ENCODE measurements at places on chromosomes 1 and 21. TPM values are rescaled to one million over a fixed set of nuclear protein-coding genes. Genes with fewer than 3 reads are reported as not detected.

DNA sequence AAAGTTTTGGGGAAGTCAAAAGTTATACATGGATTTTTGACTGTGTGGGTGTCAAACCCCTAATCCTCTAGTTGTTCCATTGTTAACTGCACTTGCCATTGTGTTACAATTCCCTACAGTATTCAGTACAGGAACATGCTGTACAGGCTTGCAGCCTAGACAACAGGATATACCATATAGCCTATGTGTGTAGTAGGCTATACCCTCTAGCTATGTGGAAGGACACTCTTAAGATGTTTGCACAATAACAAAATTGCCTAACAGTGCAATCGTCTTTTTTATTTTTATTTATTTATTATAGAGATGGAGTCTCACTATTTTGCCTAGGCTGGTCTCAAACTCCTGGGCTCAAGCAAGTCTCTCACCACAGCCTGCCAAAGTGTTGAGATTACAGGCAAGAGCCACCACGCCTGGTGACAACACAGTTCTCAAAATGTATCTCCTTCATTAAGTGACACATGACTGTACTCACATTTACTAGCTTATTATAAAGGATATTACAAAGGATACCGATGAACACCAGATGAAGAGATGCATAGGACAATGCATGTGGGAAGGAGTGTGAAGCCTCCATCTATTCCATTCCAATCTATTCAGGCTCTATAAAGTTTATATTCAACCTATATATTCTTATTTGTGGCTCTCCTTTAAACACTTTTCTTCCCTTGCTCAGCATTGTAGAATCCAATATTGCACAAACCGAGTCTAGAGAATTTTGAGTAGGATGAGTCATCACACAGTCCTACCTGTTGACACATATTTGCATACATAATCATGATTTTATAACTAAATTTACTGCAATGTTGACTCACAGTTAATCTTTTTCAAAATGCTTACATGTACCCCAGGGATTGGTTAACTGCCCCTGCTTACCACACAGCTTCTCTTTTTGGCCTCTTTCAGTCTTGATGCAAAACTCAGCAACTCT lies 28.4 kb upstream of the CEP350 start:
- no peak overlapping the region for H3K27ac ChIP-seq
- H3K36me3 ChIP-seq, result no peaks in the 10 kb centered on the region

- H3K36me3 ChIP-seq, result no peaks in the 10 kb centered on the region
- H3K4me1 ChIP-seq, result no peaks in the 10 kb centered on the region
- no peak overlapping the region for H3K27ac ChIP-seq
- H3K4me3 ChIP-seq, result no peak overlapping the region
These were observed 67.5 kb upstream of the ACTRT2 start for GRCh38 chr1:2953688-2954285.

DNA sequence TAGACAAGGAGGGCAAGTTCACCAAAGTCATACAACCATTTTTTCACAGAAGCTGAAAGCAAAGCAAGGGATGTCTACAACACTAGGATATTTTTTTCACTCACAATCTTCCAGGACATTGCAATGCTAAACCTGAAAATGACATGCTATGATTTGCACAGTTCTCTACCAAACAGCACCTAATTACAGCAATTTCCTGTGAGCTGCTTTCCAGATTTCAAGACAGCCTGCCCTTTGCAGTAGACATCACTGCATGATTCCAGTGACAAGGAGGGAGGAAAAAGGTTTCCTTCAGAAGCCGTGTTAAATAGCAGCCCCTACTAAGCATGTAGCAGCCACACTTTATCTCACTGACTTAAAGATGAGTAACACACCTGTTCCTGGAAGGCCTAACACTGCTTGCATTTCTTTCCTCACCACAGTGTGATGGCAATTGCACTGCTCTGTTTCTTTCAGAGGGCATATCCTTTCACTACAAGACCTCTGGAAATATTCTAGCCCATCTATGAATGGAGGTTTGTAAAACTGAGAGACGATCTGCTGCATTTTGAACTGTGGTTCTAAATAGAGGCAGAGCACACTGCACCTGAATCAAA lies 97.1 kb downstream of the DUSP10 start:
- no peak for DNase-seq
- H3K36me3 ChIP-seq, result no peaks in the 10 kb centered on the region
- H3K4me3 ChIP-seq, result no peak overlapping the region
- no peaks in the 10 kb centered on the region for H3K27me3 ChIP-seq
- H3K4me1 ChIP-seq, result no peaks in the 10 kb centered on the region

- H3K4me3 ChIP-seq, result no peak within 1 kb of the TSS
- peaks cover 68% of the 10 kb centered on the region for H3K4me1 ChIP-seq
These were observed at the start of gene S100A5 for GRCh38 chr1:153540394-153541361. S100A5 (minus strand) TSS chr1:153540934; CDS start chr1:153540191, 743 bp downstream.

DNA sequence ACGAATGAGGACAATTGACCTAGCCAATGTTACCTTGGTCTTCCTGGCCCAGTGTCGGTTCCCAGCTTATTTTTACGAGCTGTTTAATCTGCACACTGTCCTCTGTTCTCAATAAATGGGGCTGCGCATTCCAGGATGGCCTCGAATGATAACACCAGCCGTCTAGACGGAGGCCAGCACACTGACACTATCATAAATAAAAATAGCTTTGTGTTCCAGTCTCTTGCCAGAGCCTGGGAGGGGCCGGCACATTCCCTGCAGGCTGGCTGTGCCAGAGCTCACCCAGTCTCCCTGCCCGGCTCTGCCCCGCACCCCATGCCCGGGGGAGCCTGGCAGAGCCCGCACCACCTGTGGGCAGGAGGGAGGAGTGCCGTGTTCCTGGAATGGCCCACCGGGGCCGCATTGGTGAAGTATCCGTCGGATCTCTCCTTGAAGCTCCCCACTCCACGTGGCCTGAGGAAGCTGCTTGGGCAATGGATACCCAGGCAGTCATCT lies 92.1 kb downstream of the SPSB1 start:
- DNase-seq, result no peak
- no peak overlapping the region for H3K4me3 ChIP-seq
- no peaks in the 10 kb centered on the region for H3K27me3 ChIP-seq
- H3K27ac ChIP-seq, result no peak overlapping the region

- H3K36me3 ChIP-seq, result no peaks in the 10 kb centered on the region
- no peaks in the 10 kb centered on the region for H3K27me3 ChIP-seq
- no peaks in the 10 kb centered on the region for H3K4me1 ChIP-seq
These were observed 147.2 kb upstream of the DPYD start for GRCh38 chr1:98068016-98068415.

- no peaks in the 10 kb centered on the region for H3K27me3 ChIP-seq
- peaks cover 30% of the 10 kb centered on the region for H3K4me1 ChIP-seq
- H3K36me3 ChIP-seq, result no peaks in the 10 kb centered on the region
- peak overlapping the region; percentile 92 for H3K27ac ChIP-seq
These were observed 2.5 kb upstream of the DUSP23 start for GRCh38 chr1:159778266-159778665.

DNA sequence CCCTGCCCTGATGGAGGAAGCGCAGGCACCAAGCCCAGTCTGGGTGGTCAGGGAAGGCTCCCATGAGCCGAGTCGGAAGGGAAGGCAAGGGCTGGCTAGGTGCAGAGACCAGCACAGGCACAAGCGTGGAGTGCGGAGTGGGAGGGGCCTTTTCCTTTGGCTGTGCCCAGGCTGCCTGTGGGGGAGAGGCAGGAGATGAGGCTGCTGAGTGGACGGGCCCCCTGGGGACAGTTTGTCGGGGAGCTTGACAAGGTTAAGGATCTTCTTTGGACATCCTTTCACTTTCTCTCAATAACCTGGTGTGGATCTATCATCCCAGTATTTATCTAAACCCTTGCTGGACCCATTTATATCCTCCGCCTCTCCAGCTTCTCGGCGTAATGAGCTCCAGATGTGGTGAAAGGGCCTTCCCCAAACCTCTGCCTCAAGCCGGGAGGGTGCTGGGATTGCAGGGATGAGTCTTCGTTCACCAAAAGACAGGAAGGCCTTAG lies 42.9 kb downstream of the EPHB2 start:
- H3K4me1 ChIP-seq, result peaks cover 21% of the 10 kb centered on the region
- DNase-seq, result no peak
- H3K27me3 ChIP-seq, result peaks cover 8% of the 10 kb centered on the region
- no peak overlapping the region for H3K27ac ChIP-seq
- no peak overlapping the region for H3K4me3 ChIP-seq
- H3K36me3 ChIP-seq, result no peaks in the 10 kb centered on the region

- no peaks in the 10 kb centered on the region for H3K27me3 ChIP-seq
- no peaks in the 10 kb centered on the region for H3K36me3 ChIP-seq
- H3K4me1 ChIP-seq, result peaks cover 75% of the 10 kb centered on the region
- no peak overlapping the region for H3K4me3 ChIP-seq
These were observed 177.8 kb downstream of the PSMG1 start for GRCh38 chr21:39005502-39005787.

DNA sequence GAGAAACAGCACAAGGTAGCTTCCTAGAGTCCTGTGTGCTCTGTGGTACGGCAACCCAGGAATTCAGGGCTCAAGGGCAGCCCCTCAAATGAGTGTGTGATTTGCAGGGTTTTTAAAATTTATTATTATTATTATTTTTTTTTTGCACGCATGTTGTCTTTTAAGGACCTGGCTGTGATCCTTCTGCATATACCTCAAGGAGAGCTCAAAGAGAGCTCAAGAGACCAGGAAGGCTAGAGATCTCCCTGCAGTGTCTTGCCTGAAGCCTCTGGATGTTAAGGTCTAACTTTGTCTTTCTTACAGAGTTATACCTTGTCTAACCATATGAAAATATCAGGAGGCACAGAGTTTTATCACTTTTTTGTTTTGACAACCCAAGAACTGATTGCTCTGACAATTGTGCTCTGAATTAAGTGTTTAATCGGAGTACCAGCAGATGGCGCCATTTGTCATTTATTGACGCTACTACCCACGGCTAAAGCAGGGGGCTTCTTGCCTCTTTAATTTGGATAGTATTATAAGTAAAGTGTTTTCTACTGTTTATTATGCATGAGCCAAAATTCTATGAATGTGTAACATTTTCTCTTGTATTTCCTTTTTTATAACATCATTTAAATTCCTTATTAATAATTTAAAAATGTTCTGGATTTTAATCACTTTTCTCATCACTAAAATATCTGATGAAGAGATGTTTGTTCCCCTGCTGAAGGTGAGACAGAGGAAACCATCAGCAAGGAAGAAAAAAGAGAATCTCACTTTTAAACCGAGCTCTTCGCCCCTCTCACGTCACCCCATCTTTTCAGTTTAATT lies 35.8 kb upstream of the LMO4 start:
- no peaks in the 10 kb centered on the region for H3K36me3 ChIP-seq
- no peak overlapping the region for H3K4me3 ChIP-seq
- H3K27me3 ChIP-seq, result no peaks in the 10 kb centered on the region
- H3K4me1 ChIP-seq, result no peaks in the 10 kb centered on the region

GRCh38 chr1:211625040-211625439 lies 46.1 kb upstream of the SLC30A1 start:
- peak; percentile 58 for DNase-seq
- no peaks in the 10 kb centered on the region for H3K36me3 ChIP-seq
- no peak overlapping the region for H3K4me3 ChIP-seq
- H3K27ac ChIP-seq, result no peak overlapping the region
- H3K27me3 ChIP-seq, result no peaks in the 10 kb centered on the region

GRCh38 chr1:32357614-32358013 lies 4.7 kb downstream of the FAM229A start:
- no peaks in the 10 kb centered on the region for H3K36me3 ChIP-seq
- no peak for DNase-seq
- peaks cover 27% of the 10 kb centered on the region for H3K4me1 ChIP-seq
- no peak overlapping the region for H3K4me3 ChIP-seq
- H3K27ac ChIP-seq, result no peak overlapping the region

DNA sequence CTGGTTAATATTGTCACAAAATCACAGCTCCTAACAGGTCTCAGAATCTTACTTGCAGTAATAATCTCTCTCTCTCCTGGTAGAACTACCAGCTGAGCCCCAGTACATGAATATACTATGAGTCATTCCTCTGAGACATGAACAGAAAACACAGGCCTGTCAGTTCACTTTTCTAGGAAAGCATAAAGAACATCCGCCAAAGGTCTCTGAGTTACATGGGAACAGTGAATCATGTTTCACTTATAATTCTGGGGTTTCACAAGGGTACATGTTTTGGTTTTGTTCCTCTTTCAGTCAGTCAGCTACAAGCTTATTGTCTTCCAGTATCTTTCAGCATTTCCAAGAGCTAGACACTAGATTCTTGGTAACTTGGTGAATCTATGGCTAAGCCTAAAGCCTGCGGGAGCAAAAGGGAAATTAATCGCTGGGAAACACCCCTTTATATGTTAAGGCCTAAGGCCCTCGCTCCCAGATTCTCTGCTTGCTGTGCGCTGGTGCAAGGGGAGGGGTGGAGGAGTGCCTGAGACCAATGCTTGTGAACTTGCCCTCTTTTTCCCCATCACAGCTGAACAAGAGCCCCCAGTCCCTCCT lies 31.7 kb downstream of the IFNGR2 start:
- peak overlapping the region; percentile 57 for H3K27ac ChIP-seq
- peaks cover 95% of the 10 kb centered on the region for H3K36me3 ChIP-seq
- DNase-seq, result peak; percentile 24
- H3K4me3 ChIP-seq, result no peak overlapping the region

- no peak for DNase-seq
- no peak overlapping the region for H3K27ac ChIP-seq
These were observed 45.4 kb downstream of the NPHS2 start for GRCh38 chr1:179530352-179530751.

- no peak for DNase-seq
- H3K27ac ChIP-seq, result no peak overlapping the region
- H3K27me3 ChIP-seq, result no peaks in the 10 kb centered on the region
- H3K4me3 ChIP-seq, result no peak overlapping the region
These were observed 13.1 kb downstream of the PTPN22 start for GRCh38 chr1:113858418-113858817.

GRCh38 chr1:29744684-29745490 lies 508.6 kb downstream of the PTPRU start:
- no peaks in the 10 kb centered on the region for H3K36me3 ChIP-seq
- H3K4me1 ChIP-seq, result no peaks in the 10 kb centered on the region
- peaks cover 6% of the 10 kb centered on the region for H3K27me3 ChIP-seq
- H3K27ac ChIP-seq, result no peak overlapping the region

DNA sequence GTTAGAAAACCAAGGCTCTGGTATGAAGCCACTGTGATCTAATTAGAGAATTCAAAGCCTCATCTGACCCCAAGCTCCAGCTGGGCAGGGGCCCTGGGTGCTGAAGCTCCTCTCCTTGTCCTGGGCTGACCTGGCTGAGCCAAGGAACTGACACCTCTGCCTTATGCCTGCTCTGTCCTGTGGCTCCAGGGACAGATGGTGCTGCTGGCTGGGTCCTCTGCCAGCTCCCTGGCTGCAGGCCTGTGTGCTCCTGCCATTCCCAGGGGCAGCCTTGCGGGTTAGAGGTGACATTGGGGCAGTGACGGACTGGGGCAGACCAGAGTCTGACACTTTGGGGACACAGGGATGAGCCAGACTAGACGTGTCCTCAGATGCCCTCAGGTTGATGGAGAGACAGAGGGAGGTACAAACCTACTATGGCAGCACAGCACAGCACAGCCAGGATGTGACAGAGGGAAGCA lies 11.8 kb downstream of the ACOT11 start:
- no peak overlapping the region for H3K27ac ChIP-seq
- H3K4me3 ChIP-seq, result no peak overlapping the region
- H3K4me1 ChIP-seq, result no peaks in the 10 kb centered on the region
- DNase-seq, result no peak
- no peaks in the 10 kb centered on the region for H3K27me3 ChIP-seq

HSD3B2 gene
- total RNA-seq, result not detected

SPRR1B gene
- not detected for total RNA-seq

FMN2 gene
- total RNA-seq, result 1.1 TPM

ESRRG gene
- 1.9 TPM for total RNA-seq

GJB3 gene
- 0.80 TPM for total RNA-seq

RGS8 gene
- total RNA-seq, result not detected

REN gene
- total RNA-seq, result 0.59 TPM

PARK7 gene
- total RNA-seq, result 187 TPM
